ENCODE measurements at places on chromosomes 4 and X.

GRCh38 chr4:99389606-99390005 lies 37.1 kb upstream of the ADH1C start:
- no peak overlapping the region for H3K4me3 ChIP-seq
- peaks cover 38% of the 10 kb centered on the region for H3K4me1 ChIP-seq
- peak; percentile 63 for DNase-seq
- H3K27ac ChIP-seq = peak overlapping the region; percentile 77
- no peaks in the 10 kb centered on the region for H3K27me3 ChIP-seq

DNA sequence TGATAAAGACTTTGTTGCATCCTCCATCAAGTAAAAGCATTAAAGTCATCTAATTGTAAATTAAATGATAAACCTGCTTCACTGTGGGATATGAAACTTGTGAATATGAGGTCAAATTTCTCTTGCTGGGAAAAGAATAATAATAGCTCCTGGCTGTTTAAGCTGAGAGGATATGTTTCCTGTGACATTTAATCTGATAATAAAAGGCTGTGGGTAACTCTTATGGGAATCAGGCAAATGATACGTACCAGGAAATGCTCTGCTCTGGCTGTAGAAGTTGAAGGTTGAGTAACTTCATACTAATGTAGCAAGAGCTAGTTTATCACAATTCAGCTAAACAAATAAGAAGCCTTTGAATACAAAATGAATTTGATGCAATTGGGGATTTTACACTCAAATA lies 574.6 kb downstream of the RAPGEF2 start:
- DNase-seq = no peak
- no peaks in the 10 kb centered on the region for H3K36me3 ChIP-seq
- no peak overlapping the region for H3K4me3 ChIP-seq

- H3K4me3 ChIP-seq = no peak overlapping the region
- no peak overlapping the region for H3K27ac ChIP-seq
Observed at GRCh38 chr4:180810581-180810980, 1432.6 kb upstream of the TENM3 start.

GRCh38 chrX:52608961-52609360 lies 45.7 kb downstream of the SSX7 start:
- no peak for DNase-seq
- no peaks in the 10 kb centered on the region for H3K36me3 ChIP-seq
- no peak overlapping the region for H3K4me3 ChIP-seq
- no peak overlapping the region for H3K27ac ChIP-seq

- H3K4me1 ChIP-seq = no peaks in the 10 kb centered on the region
- no peak overlapping the region for H3K27ac ChIP-seq
- DNase-seq = no peak
- H3K36me3 ChIP-seq = no peaks in the 10 kb centered on the region
- H3K27me3 ChIP-seq = no peaks in the 10 kb centered on the region
Observed at GRCh38 chr4:109861916-109862511, 14.1 kb downstream of the LRIT3 start.

DNA sequence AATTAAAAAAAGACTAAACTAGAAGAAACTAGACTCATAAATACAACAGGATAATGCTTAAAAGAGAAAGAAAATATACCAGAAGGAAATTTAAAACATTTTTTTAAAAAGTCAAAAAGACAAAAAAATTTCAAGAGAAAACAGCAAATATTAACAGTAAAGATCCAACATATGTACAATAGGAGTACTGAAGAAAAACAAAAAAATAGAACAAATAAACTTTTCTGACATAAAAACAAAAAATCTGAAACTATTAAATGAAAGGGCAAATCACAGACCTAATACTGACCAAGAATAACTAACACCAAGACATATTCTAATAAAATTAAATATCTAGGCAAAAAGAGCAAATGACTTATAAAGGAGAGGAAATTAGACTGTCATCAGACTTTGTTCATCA lies 11.5 kb downstream of the DNAJB14 start:
- H3K27ac ChIP-seq = no peak overlapping the region
- no peaks in the 10 kb centered on the region for H3K4me1 ChIP-seq
- no peak overlapping the region for H3K4me3 ChIP-seq
- H3K27me3 ChIP-seq = no peaks in the 10 kb centered on the region
- peaks cover 23% of the 10 kb centered on the region for H3K36me3 ChIP-seq

DNA sequence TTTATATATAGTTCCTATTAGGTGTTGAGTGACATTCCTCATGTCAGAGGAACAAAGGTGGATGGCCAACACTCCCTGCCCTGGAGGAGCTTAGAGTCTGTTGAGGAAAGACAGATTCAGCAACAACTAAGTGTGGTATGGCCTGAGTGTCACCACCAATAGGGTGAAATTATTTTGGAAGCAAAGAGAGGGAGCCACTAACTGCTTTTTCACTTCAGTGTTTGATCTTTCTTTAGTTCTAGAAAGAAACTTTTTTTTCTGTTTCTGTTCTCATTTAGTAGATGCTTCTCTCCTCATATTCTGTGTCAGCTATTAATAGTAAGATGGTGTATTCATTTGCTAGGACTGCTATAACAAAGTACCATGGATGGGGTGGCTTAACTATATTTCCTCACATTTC lies 81.5 kb downstream of the ARX start:
- H3K27ac ChIP-seq = no peak overlapping the region
- no peak overlapping the region for H3K4me3 ChIP-seq
- no peaks in the 10 kb centered on the region for H3K4me1 ChIP-seq
- no peaks in the 10 kb centered on the region for H3K36me3 ChIP-seq
- DNase-seq = no peak

DNA sequence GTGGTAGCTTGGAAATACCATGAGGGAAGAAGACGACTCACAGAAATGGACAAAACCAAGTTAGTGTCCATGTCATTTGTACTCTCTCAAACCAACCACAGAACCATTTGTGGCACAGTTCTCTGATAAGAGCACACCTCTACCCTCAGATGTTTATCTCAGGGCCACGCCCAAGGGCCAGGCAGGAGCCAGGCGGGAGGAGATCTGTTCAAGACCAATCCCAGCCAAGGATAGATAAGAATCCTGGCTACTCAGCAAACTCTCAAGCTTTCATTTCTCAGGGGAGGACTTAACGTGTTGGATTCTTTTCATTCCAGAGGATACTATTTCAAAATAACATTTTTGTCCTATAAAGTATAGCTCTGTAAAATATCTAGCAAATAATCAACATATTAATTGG lies 95.0 kb downstream of the NYX start:
- H3K36me3 ChIP-seq = no peaks in the 10 kb centered on the region
- no peak overlapping the region for H3K27ac ChIP-seq
- H3K27me3 ChIP-seq = no peaks in the 10 kb centered on the region

DNA sequence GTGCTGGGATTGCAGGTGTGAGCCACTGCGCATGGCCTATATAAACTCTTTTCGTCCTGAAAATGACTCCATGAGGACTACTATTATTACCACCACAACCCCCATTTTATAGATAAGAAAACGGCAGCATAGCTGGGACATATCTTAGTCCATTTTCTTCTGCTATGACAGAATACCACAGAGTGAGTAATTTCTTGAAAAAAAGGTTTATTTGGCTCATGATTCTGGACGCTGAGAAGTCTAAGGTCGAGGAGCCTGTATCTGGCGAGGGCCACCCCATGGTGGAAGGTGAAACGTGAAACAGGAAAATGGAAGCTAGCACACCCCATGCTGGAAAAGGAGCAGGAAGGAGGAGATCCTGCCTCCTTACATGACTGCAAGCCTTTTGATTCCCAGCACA lies 68.9 kb downstream of the SMIM20 start:
- no peak overlapping the region for H3K27ac ChIP-seq
- H3K27me3 ChIP-seq = no peaks in the 10 kb centered on the region
- no peaks in the 10 kb centered on the region for H3K36me3 ChIP-seq
- H3K4me3 ChIP-seq = no peak overlapping the region

- H3K36me3 ChIP-seq = no peaks in the 10 kb centered on the region
- no peak overlapping the region for H3K27ac ChIP-seq
- H3K4me1 ChIP-seq = no peaks in the 10 kb centered on the region
- no peak overlapping the region for H3K4me3 ChIP-seq
- H3K27me3 ChIP-seq = no peaks in the 10 kb centered on the region
Observed at GRCh38 chrX:8653956-8654355, 78.0 kb downstream of the ANOS1 start.

- no peak overlapping the region for H3K27ac ChIP-seq
- H3K4me3 ChIP-seq = no peak overlapping the region
Observed at GRCh38 chrX:1535241-1536041, 1.5 kb downstream of the P2RY8 start.

GRCh38 chr4:84258905-84259830 lies 239.9 kb downstream of the NKX6-1 start:
- H3K27me3 ChIP-seq = no peaks in the 10 kb centered on the region
- no peaks in the 10 kb centered on the region for H3K36me3 ChIP-seq
- DNase-seq = peak; percentile 59
- no peaks in the 10 kb centered on the region for H3K4me1 ChIP-seq
- H3K4me3 ChIP-seq = no peak overlapping the region

- H3K4me1 ChIP-seq = no peaks in the 10 kb centered on the region
- no peak overlapping the region for H3K27ac ChIP-seq
- no peak overlapping the region for H3K4me3 ChIP-seq
- H3K36me3 ChIP-seq = no peaks in the 10 kb centered on the region
Observed at GRCh38 chrX:133374874-133375387, 40.4 kb downstream of the GPC4 start.

- no peak overlapping the region for H3K27ac ChIP-seq
- H3K27me3 ChIP-seq = no peaks in the 10 kb centered on the region
- H3K4me1 ChIP-seq = no peaks in the 10 kb centered on the region
- H3K4me3 ChIP-seq = no peak overlapping the region
- H3K36me3 ChIP-seq = no peaks in the 10 kb centered on the region
Observed at GRCh38 chrX:44244008-44244407, 99.5 kb downstream of the EFHC2 start.

GRCh38 chr4:56575820-56576429 lies 70.3 kb downstream of the ARL9 start:
- H3K27me3 ChIP-seq = peaks cover 9% of the 10 kb centered on the region
- no peak overlapping the region for H3K27ac ChIP-seq
- no peaks in the 10 kb centered on the region for H3K4me1 ChIP-seq

DNA sequence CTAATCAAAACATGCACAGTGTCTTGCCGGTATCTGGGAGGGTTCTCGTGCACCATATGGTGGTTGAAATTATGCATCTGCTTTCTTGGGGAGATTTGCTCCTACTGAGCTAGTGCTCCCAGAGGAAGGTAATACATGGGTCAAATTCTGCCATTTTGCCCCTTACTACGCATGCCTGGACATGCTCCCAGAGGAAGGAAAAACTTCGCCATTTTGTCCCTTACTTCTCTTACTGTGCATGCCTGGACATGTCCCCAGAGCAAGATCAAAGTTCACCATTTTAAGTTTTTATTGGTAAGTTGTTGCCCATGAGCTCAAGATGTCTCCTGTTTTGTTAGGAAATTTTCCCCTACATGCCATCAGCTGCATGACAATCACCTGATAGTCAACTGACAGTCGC lies 252.1 kb upstream of the KLHL4 start:
- H3K4me1 ChIP-seq = no peaks in the 10 kb centered on the region
- no peaks in the 10 kb centered on the region for H3K36me3 ChIP-seq
- H3K4me3 ChIP-seq = no peak overlapping the region
- no peak for DNase-seq
- H3K27me3 ChIP-seq = no peaks in the 10 kb centered on the region
- H3K27ac ChIP-seq = no peak overlapping the region

- no peak overlapping the region for H3K27ac ChIP-seq
- no peak overlapping the region for H3K4me3 ChIP-seq
- DNase-seq = peak; percentile 50
Observed at GRCh38 chr4:107519053-107519452, 201.0 kb downstream of the PAPSS1 start.

- H3K4me3 ChIP-seq = no peak overlapping the region
- H3K4me1 ChIP-seq = no peaks in the 10 kb centered on the region
- DNase-seq = no peak
- H3K27me3 ChIP-seq = no peaks in the 10 kb centered on the region
- no peak overlapping the region for H3K27ac ChIP-seq
- no peaks in the 10 kb centered on the region for H3K36me3 ChIP-seq
Observed at GRCh38 chr4:58514299-58514698, 1404.1 kb upstream of the IGFBP7 start.

Measured in GM23248 (cell line).